Activated CD4-positive, alpha-beta T cell treated with anti-CD3 and anti-CD28 coated beads, Interleukin-2, amount 50 U/mL, for 24 hours (primary cell): ENCODE measurements at places on chromosomes 3 and 15.

DNA sequence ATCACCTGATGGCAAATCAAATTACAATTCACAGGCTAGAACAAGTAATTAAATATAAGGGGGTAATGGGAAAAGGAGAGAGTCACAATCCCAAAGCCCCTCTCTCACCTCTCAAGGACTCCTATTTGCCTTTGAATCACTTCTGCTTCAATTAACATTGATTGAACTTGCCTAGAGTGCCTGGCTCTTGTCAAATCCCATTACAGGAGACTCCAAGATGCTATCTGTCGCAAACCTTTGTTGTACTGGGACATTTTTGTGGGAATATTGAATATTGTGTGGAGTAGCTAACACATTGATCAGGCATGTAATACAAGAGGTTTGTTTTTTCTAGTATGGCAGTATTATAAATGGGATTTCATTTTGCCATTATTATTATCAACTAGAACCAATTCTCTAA is 412.8 kb upstream of the AZI2 start:
- DNase-seq, result no peak

- DNase-seq, result no peak
These were observed 9.9 kb upstream of the STRA6 start for GRCh38 chr15:74212494-74212893.

DNA sequence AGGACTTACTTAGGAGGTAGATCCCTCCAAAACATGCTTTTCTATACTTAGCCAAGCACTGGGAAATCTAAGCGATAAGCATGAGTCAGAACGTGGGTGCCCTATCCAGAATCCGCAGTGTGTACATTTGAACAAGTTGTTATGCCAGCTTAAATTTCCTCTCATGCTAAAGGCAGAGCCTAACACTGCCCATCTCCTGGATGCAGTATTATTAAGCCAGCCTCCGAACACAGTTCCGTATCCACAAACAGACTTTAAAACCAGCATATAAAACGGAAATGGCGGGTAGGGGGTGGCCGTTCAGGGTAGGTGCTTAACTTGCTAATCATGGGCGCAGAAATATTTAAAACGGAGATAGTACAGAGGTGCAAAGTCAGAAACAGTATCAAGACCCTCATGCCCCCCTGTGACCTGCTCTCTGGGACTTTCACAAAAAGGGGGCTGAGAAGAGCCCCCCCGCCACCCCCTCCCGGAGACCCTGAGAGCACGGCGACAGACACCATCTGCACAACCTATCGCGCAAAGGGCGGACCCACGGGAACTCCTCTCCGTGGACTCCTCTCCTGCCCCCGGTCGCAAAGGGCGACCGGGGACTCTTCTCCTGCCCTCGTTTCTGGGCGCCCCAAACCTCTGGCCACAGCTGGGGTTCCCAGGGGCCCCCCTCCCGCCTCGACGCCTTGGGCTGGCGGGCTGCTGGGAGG is 889 bp upstream of the LRRIQ4 start:
- DNase-seq, result no peak

- no peak for DNase-seq
These were observed 81.8 kb upstream of the UBE2E1 start for GRCh38 chr3:23723930-23724329.

- DNase-seq, result no peak
These were observed 32.9 kb downstream of the CD200R1L start for GRCh38 chr3:112813723-112814171.
